ENCODE measurements at places on chromosomes 6 and 20. TPM values are rescaled to one million over a fixed set of nuclear protein-coding genes. Genes with fewer than 3 reads are reported as not detected.

GRCh38 chr20:63483834-63484233, 11.4 kb upstream of the KCNQ2 start:
- DNase-seq, result no peak

- DNase-seq, result no peak
These were observed 3.2 kb downstream of the GFOD1 start for GRCh38 chr6:13484138-13484708.

GRCh38 chr6:116783852-116784251, 18.3 kb upstream of the FAM162B start:
- DNase-seq, result no peak

GRCh38 chr6:141218583-141218982, 914.1 kb upstream of the GJE1 start:
- DNase-seq, result no peak

Gene DNAAF9
- 10.9 TPM for total RNA-seq

Data from ascending aorta (tissue), 2 donors.